ENCODE measurements at places on chromosomes 11 and 22. TPM values are rescaled to one million over a fixed set of nuclear protein-coding genes. Genes with fewer than 3 reads are reported as not detected.

Gene CASP1
- 3.4 TPM for polyA plus RNA-seq

DNA sequence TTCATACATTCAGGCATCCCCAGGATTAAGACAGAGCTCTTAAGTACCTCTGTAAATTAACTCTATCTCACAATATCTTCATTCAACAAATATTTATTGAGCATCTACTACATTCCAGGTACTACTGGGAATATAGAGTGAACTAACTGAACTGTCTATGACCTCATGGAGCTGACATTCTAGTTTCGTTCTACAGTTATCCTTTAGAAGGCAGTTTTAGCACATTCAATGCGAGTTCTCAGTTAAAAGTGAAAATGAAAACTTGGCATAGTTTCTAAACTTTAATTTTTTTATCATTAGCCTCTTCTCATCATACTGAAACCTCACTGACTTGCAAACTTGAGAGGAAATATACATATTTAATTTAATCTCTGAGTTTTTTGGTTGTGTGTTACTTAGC lies 10.7 kb upstream of the MS4A6E start:
- DNase-seq, result no peak

GRCh38 chr22:30649430-30650007 lies 13.9 kb downstream of the SLC35E4 start:
- no peak for DNase-seq

DNA sequence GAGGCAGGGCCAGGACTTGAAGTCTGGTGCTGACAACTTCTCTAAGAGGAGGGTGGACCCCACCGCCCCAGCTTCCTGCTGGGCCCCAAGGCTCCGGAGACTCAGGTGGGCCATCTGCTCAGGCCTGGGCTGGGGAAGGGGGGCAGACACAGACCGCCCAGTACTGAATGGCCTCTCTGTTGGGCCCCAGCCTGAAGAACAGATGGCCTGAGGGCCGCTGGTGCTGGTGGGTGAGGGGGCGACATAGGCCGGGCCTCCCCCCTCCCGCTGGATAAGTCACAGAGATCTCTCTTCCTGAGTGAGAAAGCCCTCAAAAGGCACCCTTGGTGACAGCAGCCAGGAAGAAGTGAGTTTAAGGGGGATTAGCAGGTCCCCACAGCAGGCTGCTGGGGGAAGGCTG lies 12.5 kb upstream of the TP53I11 start:
- no peak for DNase-seq

DNA sequence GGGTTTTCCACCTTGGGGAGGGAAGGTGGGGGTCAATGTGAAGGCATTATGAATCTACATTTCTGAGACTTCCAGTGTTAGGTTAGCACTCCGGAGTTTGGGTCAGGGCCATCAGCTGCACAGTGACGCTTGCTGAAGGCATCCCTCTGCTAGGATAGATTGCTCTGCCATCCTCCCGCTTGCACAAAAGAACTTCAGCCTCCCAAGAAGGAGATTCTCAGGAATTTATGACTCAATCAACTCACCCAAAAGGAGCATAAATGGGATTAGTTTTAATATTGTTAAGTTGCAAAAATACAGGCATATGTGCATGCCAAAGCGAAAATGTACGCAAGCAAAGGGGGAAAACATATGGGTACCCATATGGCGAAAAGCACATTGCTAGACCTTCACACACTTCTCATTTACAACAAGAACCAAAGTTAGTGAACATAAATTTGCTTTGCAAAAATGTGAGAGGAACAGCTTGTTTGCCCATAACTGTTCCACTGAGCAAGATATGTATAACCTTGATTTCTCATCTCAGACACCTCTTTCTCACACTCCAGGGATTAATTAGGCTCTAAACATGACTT lies 1013.0 kb downstream of the OPCML start:
- no peak for DNase-seq
